ENCODE measurements at places on chromosomes 5 and 9.

DNA sequence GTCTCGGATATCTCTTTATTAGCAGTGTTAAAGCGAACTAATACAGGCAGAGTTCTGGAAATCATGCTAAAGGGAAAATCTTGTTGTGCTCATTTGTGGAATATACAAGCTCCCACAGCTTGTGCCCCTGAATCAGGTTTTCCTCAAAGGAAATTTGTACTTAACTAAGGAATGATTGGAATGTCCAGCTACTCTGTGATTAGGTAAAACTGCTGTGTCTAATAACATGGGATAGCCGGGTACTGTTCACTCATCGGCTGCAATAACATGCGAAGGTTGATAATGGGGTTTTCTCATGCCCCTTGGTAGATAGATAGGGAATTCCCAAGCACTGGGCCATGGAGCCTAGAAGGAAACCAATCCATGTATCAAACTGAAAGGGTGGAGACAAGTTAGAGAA is 306.7 kb downstream of the NR2F1-AS1 start:
- no peak for DNase-seq

- DNase-seq, result peak; percentile 70
These were observed 232.7 kb downstream of the EFNA5 start for GRCh38 chr5:107437986-107438510.

GRCh38 chr5:173458828-173459609 is 130.8 kb upstream of the STC2 start:
- no peak for DNase-seq

- no peak for DNase-seq
These were observed 62.1 kb downstream of the SPRY4 start for GRCh38 chr5:142262683-142263082.

GRCh38 chr9:72362680-72363139 is 2.3 kb downstream of the ZFAND5 start:
- peak; percentile 22 for DNase-seq

- no peak for DNase-seq
These were observed 27.6 kb downstream of the DAP start for GRCh38 chr5:10733426-10733825.

DNA sequence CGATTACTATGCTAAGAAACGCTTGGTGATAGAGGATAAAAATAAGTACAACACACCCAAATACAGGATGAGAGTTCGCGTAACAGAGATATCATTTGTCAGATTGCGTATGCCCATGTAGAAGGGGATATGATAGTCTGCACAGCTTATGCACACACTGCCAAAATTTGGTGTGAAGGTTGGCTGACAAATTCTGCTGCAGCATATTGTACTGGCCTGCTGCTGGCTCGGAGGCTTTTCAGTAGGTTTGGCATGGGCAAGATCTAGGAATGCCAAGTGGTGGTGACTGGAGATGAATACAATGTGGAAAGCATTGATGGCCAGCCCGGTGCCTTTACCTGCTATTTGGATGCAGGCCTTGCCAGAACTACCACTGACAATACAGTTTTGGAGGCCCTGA is 208.4 kb downstream of the PDZD2 start:
- DNase-seq, result no peak

Data from NCI-H1105 (cell line).